ENCODE measurements at places on chromosomes 11 and 22.

DNA sequence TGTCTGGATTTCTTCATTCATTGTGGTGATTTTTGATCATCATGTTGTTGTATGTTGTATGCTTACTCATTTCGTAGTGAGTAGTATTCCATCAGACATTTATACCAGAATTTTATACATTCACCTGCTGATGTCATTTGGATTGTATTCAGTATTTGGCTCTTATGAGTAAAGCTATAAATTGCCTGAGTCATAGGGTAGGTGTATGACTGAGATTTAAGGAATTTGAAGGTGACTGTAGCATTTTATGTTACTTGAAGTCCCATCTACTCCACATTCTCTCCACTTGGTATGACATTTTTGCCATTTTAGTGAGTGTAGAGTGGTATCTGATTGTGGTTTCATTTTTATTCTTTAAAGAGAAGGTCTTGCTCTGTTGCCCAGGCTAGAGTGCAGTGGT lies 548.2 kb downstream of the TBC1D22A start:
- DNase-seq: no peak

DNA sequence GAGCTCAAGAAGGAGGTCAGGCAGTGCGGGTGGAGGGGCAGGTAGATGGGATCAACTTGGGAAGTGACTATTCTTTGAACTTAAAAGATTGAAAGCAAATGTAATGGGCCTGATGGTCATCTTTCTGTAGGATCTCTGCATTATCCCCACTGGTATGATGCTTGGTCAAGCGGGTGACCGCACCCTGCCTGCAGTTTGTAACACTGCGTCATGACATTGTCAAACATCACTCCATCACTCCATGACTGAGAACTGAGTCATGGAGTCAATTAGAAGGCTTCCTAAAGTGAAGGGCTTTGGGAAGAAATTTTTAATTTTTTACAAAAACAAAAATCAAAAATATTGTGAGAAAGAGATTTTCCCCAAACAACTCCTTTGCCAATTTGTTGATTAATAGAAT lies 62.4 kb upstream of the BMAL1 start:
- DNase-seq: no peak

GRCh38 chr22:48574776-48575617 lies 1252.7 kb downstream of the BRD1 start:
- DNase-seq: no peak

- DNase-seq: no peak
Measured at GRCh38 chr11:108713076-108713790, 48.4 kb downstream of the DDX10 start.

DNA sequence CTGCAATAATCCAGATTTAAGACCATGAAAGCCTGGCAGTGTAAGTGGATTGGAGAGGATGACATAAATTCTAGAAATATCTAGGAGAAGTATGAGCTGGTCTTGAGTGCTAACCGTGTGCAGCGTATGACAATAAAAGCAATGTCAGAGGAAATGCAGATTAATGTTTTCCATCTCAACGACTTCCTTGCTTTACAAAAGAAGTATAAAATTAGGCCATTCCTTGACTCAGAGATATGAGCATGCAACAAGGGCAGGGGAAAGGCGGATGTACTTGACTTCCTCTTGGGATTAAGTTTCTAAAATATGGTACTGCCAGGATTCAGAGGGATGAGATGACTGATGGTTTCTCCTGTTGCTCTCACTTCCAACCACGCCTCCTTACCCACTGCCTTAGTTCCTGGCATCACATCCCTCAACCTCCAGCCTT lies 32.3 kb downstream of the ADAMTS15 start:
- no peak for DNase-seq

DNA sequence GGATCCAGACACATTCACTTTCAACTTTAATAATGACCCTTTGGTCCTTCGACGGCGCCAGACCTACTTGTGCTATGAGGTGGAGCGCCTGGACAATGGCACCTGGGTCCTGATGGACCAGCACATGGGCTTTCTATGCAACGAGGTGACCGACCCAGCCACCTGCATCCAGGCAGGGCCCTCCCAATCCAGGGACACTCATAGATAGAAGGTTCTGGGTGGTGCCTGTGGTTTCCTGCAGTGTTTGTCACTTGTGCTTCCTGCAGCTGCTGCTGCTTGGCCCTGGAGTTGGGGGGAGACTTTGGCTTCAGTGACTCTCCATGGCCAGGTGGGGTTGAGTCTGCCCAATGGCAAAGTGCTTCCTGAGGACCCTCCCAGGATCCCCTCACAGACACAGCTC lies 7.3 kb downstream of the APOBEC3B start:
- no peak for DNase-seq

GRCh38 chr22:19765477-19766239 lies 5.1 kb downstream of the TBX1 start:
- no peak for DNase-seq

GRCh38 chr11:123406441-123407129 lies 23.5 kb upstream of the GRAMD1B start:
- DNase-seq: no peak

GRCh38 chr11:125070699-125071254 lies 7.7 kb downstream of the SLC37A2 start:
- no peak for DNase-seq

DNA sequence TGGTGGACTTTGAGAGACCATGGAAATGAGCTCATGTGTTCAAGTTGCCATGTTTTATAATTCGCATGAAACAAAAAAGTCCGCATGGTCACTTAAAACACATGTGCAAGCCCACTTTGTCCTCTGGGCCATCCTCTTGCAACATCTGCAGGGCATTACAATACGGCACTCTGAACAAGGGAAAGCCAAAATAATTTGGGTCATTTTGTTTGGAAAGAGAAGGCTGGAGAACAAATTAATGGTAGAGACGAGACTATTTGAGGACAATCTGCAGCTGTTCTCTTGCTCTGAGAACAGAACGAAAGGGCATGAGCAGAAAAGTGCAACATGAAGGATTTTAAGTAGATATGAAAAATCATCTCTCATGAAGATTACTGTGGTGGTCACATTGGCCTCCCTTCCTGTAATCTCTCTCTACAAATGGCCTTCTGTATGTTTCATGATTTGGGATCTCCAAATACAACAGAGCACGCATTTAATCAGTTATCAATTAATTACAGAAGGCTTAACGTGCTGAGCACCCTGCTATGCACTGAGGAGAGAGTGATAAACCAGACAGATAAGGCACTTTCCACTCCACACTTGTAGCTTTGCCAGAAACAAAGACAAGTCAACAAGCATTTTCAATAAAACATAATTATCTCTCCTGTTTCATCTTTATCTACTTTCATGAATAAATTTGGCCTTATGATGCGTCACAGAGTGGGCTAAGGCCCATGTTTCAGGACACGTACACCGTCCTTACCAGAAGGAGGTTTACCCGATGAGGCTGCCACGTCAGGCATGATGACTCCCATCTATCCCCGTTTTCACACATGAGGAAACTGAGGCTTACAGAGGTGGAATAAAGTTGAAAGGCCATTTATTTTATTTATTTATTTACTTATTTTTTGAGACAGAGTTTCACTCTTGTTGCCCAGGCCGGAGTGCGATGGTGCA lies 384.1 kb downstream of the LARGE1 start:
- DNase-seq: no peak

DNA sequence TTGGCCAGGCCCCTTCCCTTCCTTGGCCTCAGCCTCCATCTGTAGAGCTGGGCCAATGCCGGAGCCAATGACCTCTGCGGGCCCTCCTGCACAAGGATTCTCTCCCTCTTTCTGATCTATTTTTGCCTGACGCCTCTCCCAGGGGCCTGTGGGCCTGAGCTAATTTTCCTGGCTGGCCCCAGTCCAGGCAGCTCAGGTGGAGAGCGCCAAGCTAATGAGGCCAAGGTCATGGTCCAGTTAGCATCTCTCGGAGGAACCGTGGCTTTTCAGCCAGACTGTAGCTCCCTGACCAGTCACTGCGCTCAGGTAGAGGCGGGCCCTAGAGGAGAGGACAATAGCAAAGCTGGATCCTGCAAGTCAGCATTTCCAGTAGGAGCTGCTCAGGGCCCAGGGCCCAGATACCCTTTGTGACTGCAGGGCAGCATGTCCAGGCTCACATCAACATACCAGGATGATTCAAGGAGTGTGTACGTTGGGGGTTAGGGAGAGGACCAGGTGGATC lies 43.5 kb downstream of the APOL3 start:
- no peak for DNase-seq

DNA sequence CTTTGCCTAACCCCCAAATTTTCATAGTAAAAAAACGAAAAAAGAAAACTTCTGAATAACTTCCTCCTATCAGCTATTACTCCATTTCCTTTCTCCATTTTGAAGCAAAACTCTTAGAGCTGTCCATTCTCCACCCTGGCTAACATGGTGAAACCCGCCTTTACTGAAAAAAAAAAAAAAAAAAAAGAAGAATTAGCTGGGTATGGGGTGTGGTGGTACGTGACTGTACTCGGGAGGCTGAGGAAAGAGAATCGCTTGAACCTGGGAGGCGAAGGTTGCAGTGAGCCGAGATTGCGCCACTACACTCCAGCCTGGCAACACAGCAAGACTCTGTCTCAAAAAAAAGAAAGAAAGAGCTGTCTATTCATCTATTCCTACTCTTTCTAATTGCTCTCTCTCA lies 11.3 kb upstream of the NXF1 start:
- no peak for DNase-seq

DNA sequence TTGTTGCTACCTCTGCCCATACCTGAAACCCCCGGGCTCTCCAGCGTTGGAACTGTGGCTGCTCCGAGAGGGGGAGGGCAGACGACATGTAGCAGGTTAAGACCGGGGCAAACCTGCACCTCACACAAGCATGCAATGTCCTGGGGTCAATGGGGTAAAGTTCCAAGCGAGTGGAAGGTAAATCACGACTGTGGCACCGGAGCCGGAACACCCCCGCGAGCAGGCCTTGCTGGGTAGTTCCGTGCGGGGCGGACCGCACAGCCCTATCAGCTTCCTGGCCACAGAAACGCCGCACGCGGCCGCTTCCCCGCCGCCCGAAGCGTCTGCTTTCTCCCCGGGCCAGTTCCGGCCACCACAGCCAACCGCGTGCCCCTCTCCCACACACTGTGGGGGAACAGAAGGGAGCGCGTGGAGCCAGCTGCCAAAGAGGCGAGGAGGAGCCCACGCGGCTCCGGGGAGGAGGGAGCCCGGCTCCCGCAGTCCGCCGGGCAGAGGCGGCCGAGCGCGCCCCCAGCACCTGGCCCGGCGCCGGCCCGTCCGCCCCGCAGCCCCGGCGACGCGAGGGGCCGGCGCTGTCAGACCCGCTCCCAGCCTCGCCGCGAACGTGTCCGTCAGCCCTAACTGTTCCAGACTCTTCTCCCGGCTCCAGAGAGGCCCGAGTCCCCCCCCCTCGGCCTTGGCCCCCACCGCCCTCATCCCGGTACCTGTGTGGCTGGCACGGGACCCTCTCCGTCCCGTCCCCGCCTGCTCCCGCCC lies 1.6 kb downstream of the SPTBN2 start:
- DNase-seq: no peak

GRCh38 chr22:19876941-19877625 lies 22.4 kb upstream of the GNB1L start:
- no peak for DNase-seq

- no peak for DNase-seq
Measured at GRCh38 chr11:3166268-3167142, 1.4 kb upstream of the OSBPL5 start.

DNA sequence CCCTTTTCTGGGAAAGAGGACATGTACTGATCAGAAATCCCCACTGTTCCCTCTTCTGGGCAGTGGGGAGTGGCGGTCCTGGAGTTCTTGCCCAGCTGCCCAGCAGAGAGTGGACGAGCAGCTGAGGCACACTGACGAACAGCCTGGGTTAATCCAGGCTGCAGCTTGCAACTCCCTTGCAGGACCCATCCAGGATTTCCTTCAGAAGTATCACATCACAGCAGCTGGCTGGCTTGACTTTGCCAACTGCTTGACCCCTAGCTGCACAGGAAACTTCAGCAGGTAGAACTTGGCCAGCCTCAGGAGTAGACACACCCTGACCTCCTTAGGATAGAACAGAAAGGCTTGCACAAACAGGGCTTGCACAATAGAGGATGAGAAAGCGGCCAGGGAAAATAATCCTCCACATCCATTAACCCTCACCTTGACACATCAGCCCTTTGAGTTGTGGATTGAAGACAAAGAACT lies 27.9 kb upstream of the FZD4 start:
- no peak for DNase-seq

Measured in HFF-Myc (cell line).